Inflammatory macrophage (primary cell): ENCODE measurements at places on chromosomes 16 and 17.

GRCh38 chr16:85316321-85316919 is 204.1 kb upstream of the CIBAR2 start:
- peak; percentile 64 for DNase-seq

DNA sequence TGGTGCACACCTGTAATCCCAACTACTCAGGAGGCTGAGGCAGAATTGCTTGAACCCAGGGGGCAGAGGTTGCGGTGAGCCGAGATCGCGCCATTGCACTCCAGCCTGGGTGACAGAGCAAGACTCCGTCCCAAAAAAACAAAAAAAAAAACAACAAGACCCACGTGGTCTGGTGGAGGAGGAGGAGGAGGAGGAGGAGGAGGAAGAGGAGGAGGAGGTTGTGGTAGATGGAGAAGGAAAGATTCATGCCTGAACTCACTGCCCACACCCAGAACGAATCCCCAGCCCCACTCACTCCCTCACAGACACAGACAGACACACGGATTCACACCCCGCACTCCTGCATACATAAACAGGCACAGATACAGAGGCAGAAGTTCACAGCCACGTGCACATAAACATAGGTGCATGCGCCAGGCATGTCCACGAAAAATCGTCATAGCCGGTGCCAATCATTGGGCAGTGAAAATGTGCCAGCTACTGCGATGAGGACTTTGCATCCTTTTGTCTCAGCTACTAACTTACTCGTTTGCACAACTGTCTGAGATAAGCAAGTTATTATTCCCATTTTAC is 138.5 kb downstream of the WSCD1 start:
- no peak for DNase-seq

DNA sequence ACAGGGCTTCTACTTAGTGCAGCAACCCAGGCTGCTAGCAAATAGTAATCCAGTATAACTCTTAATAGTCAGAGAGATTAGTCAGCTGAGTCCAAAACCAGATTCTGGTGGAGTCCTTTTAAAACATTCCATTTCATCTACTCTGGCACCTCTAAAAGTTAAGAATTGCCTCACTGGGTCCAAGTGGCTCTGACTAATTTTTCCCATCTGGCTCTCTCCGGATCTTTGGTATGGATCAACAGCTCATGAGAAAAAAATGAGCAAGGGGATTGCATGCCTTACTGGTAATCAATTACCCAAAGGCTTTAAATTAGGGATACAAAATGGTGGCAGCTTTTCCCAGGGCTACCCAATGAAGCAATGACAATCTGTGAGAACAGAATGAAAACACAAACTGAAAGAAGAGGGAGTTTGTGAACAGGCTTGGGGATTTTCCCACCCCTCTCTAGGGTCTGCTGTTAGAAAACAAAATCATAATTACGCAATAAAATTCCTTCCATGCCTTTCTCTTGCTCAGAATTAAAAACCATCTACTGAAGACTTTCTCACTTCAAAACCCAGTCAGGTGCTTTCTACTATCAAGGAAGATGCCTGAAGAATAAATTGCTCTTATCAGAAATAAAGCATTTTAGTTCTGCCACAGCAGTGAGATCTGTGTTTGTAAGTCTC is 84.6 kb upstream of the PMFBP1 start:
- DNase-seq = no peak

DNA sequence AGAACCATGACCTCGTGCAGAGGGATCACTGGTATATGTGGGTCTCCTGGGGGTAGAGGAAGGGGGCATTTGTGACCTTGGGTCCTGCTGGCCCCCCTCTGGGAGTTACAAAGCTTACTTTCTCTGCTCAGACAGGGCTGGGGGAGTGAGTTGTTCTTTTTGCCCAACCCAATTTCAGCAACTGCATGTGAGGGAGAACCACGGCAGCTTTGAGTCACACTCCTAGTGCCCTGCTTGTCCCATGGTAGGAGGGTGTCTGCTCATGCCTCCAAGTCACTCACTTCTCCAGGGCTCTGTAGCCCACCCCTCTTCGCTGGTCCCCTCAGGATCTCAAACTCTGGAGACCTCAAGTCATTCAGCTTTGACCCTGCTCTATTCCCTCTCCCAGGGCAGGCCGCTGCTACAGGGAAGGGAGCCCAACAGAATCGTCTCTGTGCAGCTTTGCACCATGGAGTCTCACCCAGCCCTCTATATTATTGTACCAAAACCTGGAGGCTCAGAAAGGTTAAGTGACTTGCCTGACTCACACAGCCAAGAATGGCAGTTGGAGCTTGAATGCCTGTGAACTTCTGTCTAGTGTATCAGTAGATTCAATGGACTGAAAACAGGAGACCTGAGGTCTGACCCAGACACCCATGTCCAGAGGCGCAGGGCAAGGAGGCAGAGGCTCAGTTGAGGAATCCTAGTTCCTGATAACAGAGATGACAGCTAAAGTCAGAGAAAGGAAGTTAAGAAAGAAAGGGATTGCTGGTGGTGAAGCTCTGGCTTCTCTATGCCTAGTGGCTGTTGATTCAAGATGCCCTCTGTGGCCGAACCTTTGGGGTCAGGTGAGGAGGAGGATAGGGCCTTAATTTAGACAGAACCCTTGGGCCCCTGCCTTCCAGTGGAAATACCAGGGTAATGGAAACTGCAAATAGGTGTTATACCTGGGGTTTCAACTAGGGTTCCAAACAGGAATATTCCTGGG is 14.6 kb upstream of the ETV4 start:
- DNase-seq = peak; percentile 21
